ENCODE measurements at places on chromosomes 11 and 22. TPM values are rescaled to one million over a fixed set of nuclear protein-coding genes. Genes with fewer than 3 reads are reported as not detected.

The KCNC1 gene
- total RNA-seq = not detected

The KCNJ11 gene
- 1.2 TPM for total RNA-seq

The AGBL2 gene
- total RNA-seq = 4.9 TPM

The RGL4 gene
- total RNA-seq = 30.1 TPM

The MS4A14 gene
- not detected for total RNA-seq

The MRGPRX3 gene
- total RNA-seq = not detected

The SMIM35 gene
- 0.27 TPM for total RNA-seq

The NLRP14 gene
- not detected for total RNA-seq

The MOV10L1 gene
- total RNA-seq = not detected

The LRRC55 gene
- not detected for total RNA-seq

The B4GALNT4 gene
- total RNA-seq = 1.5 TPM

The C22orf42 gene
- total RNA-seq = not detected

The MS4A6A gene
- not detected for total RNA-seq

The PHLDA2 gene
- 0.35 TPM for total RNA-seq

The KRTAP5-11 gene
- not detected for total RNA-seq

The BATF2 gene
- total RNA-seq = 0.10 TPM

The MMP20 gene
- total RNA-seq = not detected

The CNGA4 gene
- total RNA-seq = not detected

The HBE1 gene
- total RNA-seq = not detected

The GRM5 gene
- not detected for total RNA-seq

The OR10A2 gene
- not detected for total RNA-seq

The ATM gene
- 242 TPM for total RNA-seq

The SPDYC gene
- total RNA-seq = not detected

The OR51B4 gene
- total RNA-seq = not detected

The MS4A15 gene
- total RNA-seq = not detected

The GVQW3 gene
- 5.5 TPM for total RNA-seq

The HYOU1 gene
- total RNA-seq = 117 TPM

The UCP2 gene
- 344 TPM for total RNA-seq

The VWA5A gene
- 6.8 TPM for total RNA-seq

The TRIM21 gene
- 95.1 TPM for total RNA-seq

The SERPINH1 gene
- 11.3 TPM for total RNA-seq

The KRTAP5-9 gene
- total RNA-seq = 0.19 TPM
